Hypothalamus (tissue), 51 donors: ENCODE measurements at places on chromosomes 11 and 22.

- DNase-seq, result peak; percentile 83
These were observed at the start of gene CTSF for GRCh38 chr11:66568124-66568916. Gene CTSF, minus strand, starts transcription at chr11:66568606. Its CDS starts 120 bp downstream, at chr11:66568486.

- no peak for DNase-seq
These were observed 13.0 kb upstream of the CDC42EP1 start for GRCh38 chr22:37547251-37547741.

DNA sequence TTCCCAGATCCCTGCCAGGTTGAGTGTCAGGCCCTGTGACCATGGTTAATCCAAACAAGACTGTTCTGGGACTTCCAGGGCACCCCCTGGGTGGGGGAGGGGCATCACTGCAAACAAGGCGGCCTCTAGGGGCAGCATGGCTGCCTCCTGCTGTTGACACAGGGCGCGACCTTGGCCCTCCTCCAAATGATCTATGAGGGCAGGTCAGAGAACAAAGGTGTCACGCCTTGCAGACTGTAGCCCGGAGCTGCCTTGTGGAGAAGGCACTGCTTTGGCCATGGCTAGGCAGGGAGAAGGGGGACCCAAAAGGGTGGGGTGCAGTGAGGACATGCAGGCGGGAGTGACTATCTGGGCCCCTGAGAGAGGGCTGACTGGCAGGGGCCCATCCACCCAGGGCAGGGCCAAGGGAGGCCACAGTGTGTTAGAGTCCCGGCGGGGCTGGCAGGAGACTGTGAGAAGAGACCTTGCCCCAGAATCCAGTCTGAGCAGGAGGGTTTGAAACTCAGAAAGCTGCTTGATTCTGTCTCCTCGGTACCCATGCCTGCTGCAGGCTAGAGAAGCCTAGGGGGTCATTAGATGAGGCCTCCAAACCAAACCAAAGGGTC lies 35.6 kb downstream of the KCNC1 start:
- no peak for DNase-seq

GRCh38 chr11:19651653-19652052 lies 61.0 kb upstream of the NAV2 start:
- no peak for DNase-seq

- no peak for DNase-seq
These were observed 35.9 kb upstream of the P4HA3 start for GRCh38 chr11:74347381-74347780.

- no peak for DNase-seq
These were observed 71.6 kb downstream of the CELSR1 start for GRCh38 chr22:46465793-46466192.

- no peak for DNase-seq
These were observed 55.7 kb upstream of the EIF3D start for GRCh38 chr22:36584666-36585065.
